ENCODE measurements at places on chromosomes 12 and 14. TPM values are rescaled to one million over a fixed set of nuclear protein-coding genes. Genes with fewer than 3 reads are reported as not detected.

- H3K27ac ChIP-seq: no peak overlapping the region
- DNase-seq: no peak
- no peaks in the 10 kb centered on the region for H3K4me1 ChIP-seq
- no peaks in the 10 kb centered on the region for H3K36me3 ChIP-seq
- no peak overlapping the region for H3K4me3 ChIP-seq
- no peaks in the 10 kb centered on the region for H3K27me3 ChIP-seq
Observed at GRCh38 chr14:51482102-51482501, 169.6 kb upstream of the FRMD6 start.

GRCh38 chr14:52086711-52087110 is 17.9 kb upstream of the NID2 start:
- peaks cover 4% of the 10 kb centered on the region for H3K4me1 ChIP-seq
- no peak for DNase-seq
- H3K27ac ChIP-seq: no peak overlapping the region
- H3K36me3 ChIP-seq: no peaks in the 10 kb centered on the region
- no peak overlapping the region for H3K4me3 ChIP-seq
- H3K27me3 ChIP-seq: no peaks in the 10 kb centered on the region

DNA sequence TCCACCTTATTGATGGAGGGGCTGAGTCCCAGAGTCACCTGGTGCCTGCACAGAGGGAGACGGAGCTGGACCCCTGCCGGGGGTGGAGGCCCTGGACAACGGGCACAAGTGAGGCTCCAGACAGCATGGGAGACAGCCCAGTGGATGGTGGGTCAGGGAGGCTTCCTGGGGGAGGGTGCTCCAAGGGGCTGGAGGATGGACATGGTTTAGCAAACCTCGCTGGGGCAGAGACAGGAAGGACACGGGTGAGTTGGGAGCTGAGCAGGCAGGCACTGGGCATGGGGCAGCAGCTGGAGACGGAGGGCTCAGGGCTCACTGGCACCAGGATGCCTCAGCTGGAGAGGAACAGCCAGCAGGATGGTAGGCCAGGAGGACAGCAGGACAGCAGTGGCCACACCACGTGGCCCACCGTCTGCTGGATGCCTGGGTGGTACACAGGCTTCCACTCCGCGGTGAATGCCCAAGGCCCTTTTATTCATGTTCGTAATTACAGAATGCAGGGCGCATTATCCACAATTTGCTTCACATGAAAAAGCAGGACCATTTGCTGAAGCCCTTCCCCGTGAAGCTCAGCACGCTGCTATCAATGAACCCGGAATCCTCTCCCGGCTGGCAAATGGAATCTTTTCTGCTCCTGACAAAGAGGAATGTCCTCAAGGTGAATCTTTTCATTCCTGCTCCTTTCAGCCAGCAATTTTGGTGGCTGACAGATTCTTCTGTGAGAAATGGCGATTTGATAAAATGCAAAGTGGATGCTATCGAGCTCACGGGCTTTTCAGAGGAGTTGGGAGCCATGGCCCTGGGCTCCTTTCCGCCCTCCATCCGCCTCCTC is 138.1 kb upstream of the C14orf180 start:
- no peak overlapping the region for H3K27ac ChIP-seq
- H3K36me3 ChIP-seq: no peaks in the 10 kb centered on the region
- DNase-seq: no peak
- H3K4me1 ChIP-seq: peaks cover 11% of the 10 kb centered on the region
- peaks cover 21% of the 10 kb centered on the region for H3K27me3 ChIP-seq

- peaks cover 2% of the 10 kb centered on the region for H3K4me1 ChIP-seq
- H3K36me3 ChIP-seq: peaks cover 2% of the 10 kb centered on the region
- H3K27me3 ChIP-seq: no peaks in the 10 kb centered on the region
- peak overlapping the region; percentile 60 for H3K27ac ChIP-seq
- DNase-seq: no peak
Observed at GRCh38 chr12:122123761-122124145, 45.2 kb downstream of the MLXIP start.

DNA sequence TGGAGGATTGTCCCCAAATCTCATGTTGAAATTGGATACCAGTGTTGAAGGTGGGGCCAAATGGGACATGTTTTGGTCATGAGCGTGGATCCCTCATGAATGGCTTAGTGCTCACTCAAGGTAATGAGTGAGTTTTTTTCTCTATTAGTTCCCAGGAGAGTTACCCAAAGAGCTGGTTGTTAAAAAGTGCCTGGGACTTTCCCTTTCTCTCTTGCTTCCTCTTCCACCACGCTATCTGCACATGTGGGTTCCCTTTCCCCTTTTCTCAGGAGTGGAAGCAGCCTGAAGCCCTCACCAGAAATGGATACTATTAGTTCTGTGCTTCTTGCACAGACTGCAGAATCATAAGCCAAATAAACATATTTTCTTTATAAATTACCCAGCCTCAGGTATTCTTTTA is 465.4 kb downstream of the FSCB start:
- no peaks in the 10 kb centered on the region for H3K4me1 ChIP-seq
- no peaks in the 10 kb centered on the region for H3K27me3 ChIP-seq
- DNase-seq: no peak
- H3K27ac ChIP-seq: no peak overlapping the region

DNA sequence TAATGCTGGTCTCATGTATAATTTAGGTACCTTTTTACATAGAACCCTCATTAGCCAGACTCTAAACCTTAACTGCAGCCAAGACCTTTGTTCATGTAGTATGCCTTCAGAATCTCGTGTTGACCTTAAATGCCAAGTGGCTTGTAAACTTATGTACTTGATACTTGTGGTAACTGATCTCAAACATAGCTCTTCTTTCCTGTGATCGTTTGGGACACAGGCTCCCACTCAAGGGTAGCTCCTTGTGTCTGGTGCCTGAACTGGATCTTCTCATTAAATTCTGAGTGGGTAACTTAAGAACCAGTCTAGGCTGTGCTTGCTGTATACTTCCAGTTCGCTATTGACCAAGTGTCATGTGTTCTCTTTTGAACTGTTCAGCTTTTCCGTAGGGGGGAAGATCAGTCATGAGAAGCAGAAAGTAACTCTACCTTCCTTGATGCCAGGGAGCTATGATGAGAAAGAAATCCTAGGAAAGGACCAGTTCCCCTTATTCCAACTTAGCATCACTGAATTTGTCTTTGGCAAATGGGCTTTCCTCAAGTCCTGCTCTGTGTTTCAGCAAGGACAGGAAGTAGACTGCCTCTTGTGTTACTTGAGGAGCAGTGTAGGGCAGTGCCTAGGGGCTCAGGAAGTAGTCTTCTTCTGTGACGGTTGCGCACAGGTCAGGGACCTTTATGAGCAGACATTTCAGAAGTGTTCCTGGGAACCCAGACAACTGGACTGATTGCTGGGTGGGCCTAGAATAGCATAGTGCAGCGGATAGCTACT is 2.5 kb downstream of the LGALS3 start:
- H3K4me1 ChIP-seq: peaks cover 18% of the 10 kb centered on the region
- peaks cover 25% of the 10 kb centered on the region for H3K27me3 ChIP-seq
- no peak for DNase-seq
- H3K4me3 ChIP-seq: peak overlapping the region; percentile 68
- no peak overlapping the region for H3K27ac ChIP-seq
- H3K36me3 ChIP-seq: no peaks in the 10 kb centered on the region

DNA sequence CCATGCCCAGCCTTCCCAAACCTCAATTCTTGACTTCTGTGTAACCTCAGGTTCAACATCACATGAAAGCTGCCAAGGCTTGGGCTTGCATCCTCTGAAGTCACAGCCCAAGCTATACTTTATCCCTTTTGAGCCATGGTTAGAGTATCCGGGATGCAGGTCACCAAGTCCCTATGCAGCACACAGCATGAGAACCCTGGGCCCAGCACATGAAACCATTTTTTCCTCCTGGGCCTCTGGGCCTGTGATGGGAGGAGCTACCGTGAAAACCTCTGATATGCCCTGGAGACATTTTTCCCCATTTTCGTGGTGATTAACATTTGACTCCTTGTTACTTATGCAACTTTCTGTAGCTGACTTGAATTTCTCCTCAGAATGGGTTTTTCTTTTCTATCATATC is 25.8 kb upstream of the DIO2 start:
- H3K27ac ChIP-seq: no peak overlapping the region
- no peak overlapping the region for H3K4me3 ChIP-seq
- no peaks in the 10 kb centered on the region for H3K4me1 ChIP-seq
- no peaks in the 10 kb centered on the region for H3K27me3 ChIP-seq
- DNase-seq: no peak

GRCh38 chr14:20799892-20800544 is 2.6 kb downstream of the RNASE1 start:
- no peak for DNase-seq
- peak overlapping the region; percentile 95 for H3K27ac ChIP-seq
- peak overlapping the region; percentile 7 for H3K4me3 ChIP-seq
- H3K27me3 ChIP-seq: peaks cover 9% of the 10 kb centered on the region
- peaks cover 36% of the 10 kb centered on the region for H3K4me1 ChIP-seq

DNA sequence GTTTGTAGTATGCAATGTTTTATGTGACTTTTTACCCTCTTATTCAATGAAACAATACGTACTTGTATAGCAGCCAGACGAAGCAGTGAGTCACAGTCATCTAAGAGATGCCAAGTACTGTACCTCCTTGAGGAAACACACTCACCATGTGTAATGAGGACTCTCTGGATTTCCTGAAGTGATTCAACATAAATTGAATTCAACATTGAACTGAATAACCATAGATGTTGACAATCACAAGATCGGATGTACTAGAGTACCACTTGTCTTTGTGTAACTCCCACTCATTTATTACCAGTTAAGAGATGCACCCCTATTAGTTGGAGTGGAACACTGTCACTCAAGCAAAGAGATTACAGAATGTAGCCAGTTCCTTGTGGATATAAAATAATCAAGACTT is 175.2 kb upstream of the HMGA2 start:
- no peaks in the 10 kb centered on the region for H3K36me3 ChIP-seq
- H3K27me3 ChIP-seq: no peaks in the 10 kb centered on the region
- H3K4me3 ChIP-seq: no peak overlapping the region
- no peak for DNase-seq
- no peak overlapping the region for H3K27ac ChIP-seq

- H3K36me3 ChIP-seq: peaks cover 2% of the 10 kb centered on the region
- H3K27ac ChIP-seq: no peak overlapping the region
- H3K4me3 ChIP-seq: peak overlapping the region; percentile 55
- DNase-seq: no peak
Observed at GRCh38 chr14:96267916-96268315, 11.9 kb downstream of the BDKRB1 start.

- H3K27me3 ChIP-seq: no peaks in the 10 kb centered on the region
- DNase-seq: no peak
- peaks cover 16% of the 10 kb centered on the region for H3K4me1 ChIP-seq
- H3K27ac ChIP-seq: no peak overlapping the region
- no peaks in the 10 kb centered on the region for H3K36me3 ChIP-seq
Observed at GRCh38 chr14:100750762-100751699, 24.3 kb downstream of the DLK1 start.

GRCh38 chr12:118120579-118121363 is 15.2 kb upstream of the PEBP1 start:
- H3K4me1 ChIP-seq: peaks cover 21% of the 10 kb centered on the region
- no peak overlapping the region for H3K4me3 ChIP-seq
- peak; percentile 45 for DNase-seq
- H3K36me3 ChIP-seq: peaks cover 6% of the 10 kb centered on the region

GRCh38 chr12:120639771-120640721 is at the start of gene CABP1:
Gene CABP1 (plus strand): TSS chr12:120640626. CDS start chr12:120640686, 60 bp downstream.
- peak within 1 kb of the TSS; percentile 65 for H3K4me3 ChIP-seq
- H3K36me3 ChIP-seq: no peaks in the 10 kb centered on the region
- no peak within 1 kb of the TSS for H3K27ac ChIP-seq

GRCh38 chr14:50964683-50965390 is 20.6 kb upstream of the PYGL start:
- H3K4me3 ChIP-seq: no peak overlapping the region
- H3K27me3 ChIP-seq: peaks cover 3% of the 10 kb centered on the region
- H3K27ac ChIP-seq: no peak overlapping the region

GRCh38 chr12:8823565-8824300 is 1.3 kb downstream of the A2ML1 start:
- peaks cover 7% of the 10 kb centered on the region for H3K4me1 ChIP-seq
- H3K27me3 ChIP-seq: peaks cover 16% of the 10 kb centered on the region
- no peak overlapping the region for H3K27ac ChIP-seq
- peaks cover 1% of the 10 kb centered on the region for H3K36me3 ChIP-seq
- peak; percentile 34 for DNase-seq
- no peak overlapping the region for H3K4me3 ChIP-seq

- DNase-seq: no peak
- H3K4me1 ChIP-seq: no peaks in the 10 kb centered on the region
- peaks cover 1% of the 10 kb centered on the region for H3K36me3 ChIP-seq
- no peak overlapping the region for H3K4me3 ChIP-seq
- H3K27ac ChIP-seq: no peak overlapping the region
- H3K27me3 ChIP-seq: no peaks in the 10 kb centered on the region
Observed at GRCh38 chr14:86050072-86050683, 520.2 kb downstream of the FLRT2 start.

HEATR5A gene
- total RNA-seq: 28.9 TPM

SYNDIG1L gene
- 0.34 TPM for total RNA-seq
